ENCODE measurements at places on chromosomes 3 and 15.

GRCh38 chr15:35857567-35858226 is 311.7 kb upstream of the DPH6 start:
- DNase-seq = no peak

DNA sequence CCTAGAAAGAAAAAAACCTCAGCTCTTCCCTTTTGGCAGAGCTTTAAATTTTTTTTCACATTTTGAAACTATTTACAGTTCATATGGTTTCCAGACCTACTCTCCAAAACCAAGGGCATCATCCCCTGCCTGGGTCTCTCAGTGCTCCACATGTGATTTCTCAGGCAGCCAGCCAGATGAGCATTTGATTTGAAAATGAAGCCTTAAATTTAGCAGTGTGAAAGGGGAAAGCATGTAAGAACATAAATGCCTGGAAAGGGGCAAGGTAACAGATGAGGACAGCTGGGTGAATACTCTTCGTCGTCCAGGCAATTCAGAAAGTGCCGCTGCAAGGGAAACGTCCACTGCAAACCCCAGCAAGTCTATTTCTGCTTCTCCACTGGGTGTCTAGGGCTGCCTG is 94.8 kb downstream of the ATP8B4 start:
- no peak for DNase-seq

GRCh38 chr15:73437543-73438109 is 5.3 kb upstream of the REC114 start:
- DNase-seq = no peak

GRCh38 chr15:73902121-73903020 is 23.9 kb upstream of the LOXL1 start:
- DNase-seq = no peak

GRCh38 chr3:126113733-126114442 is 30.0 kb upstream of the SLC41A3 start:
- DNase-seq = peak; percentile 22

DNA sequence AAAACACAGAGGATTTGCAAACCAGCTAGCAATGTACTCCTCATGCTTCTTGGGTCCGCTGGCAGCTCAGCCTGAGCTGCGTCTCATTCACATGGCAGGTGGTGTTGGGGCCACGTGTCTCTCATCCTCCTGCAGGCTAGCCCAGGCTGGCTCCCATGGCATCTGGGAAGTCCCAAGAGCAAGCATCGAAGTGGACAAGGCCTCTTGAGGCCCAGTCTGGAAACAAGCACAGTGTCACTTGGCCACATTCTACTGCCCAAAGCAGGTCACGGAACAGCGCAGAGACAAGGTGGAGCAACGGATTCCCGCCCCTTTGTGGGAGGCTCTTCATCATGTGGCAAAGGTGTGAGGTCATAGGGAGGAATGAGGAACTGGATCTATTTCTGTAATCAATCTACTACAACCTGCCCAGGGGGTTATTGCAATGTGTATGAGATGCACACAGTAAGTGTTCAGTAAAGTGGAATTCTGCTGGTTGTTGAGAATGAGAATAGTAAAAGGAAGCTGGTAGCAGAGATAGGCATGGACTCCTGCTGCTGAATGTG is 128.3 kb downstream of the TPRA1 start:
- no peak for DNase-seq

- DNase-seq = peak; percentile 19
Measured at GRCh38 chr3:56042326-56042951, 425.8 kb downstream of the ERC2 start.

- DNase-seq = no peak
Measured at GRCh38 chr3:175342196-175342595, 483.1 kb downstream of the NAALADL2 start.
